ENCODE measurements at places on chromosomes 7 and 10.
A peak's percentile ranks its signal among the peaks of the same experiment; 100 is the strongest.

- DNase-seq = no peak
These were observed 73.1 kb upstream of the CAMK2B start for GRCh38 chr7:44398511-44398911.

DNA sequence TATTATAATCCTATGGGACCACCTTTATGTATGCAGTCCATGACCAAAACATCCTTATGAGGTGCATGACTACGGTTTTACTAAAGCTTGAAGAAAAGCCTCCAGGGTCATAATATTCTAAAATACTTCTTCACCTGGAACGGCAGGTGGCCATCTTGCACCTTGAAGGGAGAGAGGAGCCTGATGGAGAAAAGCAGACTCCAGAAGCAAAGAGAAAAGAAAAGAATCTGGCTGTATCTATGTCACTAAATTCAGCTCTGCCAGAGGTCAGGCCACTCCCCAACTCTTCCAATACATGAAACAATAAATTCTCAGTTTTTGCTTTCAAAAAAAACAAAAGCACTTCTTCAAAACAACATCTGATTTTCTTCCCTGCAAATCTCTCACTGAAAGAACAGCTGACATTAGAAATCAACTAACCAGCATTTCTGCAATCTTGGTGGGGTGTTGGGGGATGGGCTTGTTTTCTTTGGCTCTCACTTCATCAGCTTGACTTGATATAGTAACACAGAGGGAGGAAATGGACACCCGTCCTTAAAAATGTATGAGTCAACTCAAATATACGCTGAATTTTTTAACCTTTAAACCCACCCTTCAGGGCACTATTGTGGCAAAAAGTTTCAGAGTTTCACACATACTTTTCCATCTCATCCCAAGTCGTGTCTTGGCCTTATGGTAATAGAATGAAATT is 21.7 kb downstream of the HIBADH start:
- DNase-seq = peak; percentile 81

DNA sequence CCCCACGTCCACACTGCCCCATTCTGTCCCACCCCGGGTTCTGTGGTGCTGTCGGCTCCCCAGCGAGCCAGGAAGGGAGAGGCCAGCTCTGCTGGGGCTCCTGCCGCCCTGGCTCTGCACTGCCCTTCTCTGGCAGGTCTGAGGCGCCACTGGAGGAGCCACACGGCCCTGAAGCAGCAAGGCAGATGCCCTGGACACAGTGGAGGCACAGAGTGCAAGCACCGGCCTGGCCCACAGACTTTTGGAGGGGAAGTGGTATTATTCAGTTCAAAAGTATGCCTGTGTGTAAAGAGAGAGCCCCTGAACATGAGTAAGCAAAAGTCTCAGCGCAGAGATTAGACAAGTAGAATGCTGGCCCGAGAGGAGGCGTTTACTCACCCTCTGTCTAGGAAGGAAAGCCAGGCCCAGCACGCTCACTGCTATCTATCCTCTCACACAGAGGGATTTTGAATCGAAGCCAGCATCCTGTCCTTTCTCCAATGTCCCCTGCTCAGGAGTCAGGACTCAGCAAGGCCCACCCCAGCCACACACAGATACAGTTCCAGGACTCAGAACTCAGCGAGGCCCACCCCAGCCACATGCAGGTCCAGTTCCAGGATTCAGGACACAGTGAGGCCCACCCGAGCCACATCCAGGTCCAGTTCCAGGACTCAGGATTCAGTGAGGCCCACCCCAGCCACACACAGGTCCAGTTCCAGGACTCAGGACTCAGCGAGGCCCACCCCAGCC is 115.0 kb downstream of the EGFR start:
- DNase-seq = peak; percentile 97

- no peak for DNase-seq
These were observed 19.5 kb upstream of the VPS41 start for GRCh38 chr7:38928506-38928905.

- DNase-seq = peak; percentile 89
These were observed 17.6 kb upstream of the IMPDH1 start for GRCh38 chr7:128427289-128427891.

DNA sequence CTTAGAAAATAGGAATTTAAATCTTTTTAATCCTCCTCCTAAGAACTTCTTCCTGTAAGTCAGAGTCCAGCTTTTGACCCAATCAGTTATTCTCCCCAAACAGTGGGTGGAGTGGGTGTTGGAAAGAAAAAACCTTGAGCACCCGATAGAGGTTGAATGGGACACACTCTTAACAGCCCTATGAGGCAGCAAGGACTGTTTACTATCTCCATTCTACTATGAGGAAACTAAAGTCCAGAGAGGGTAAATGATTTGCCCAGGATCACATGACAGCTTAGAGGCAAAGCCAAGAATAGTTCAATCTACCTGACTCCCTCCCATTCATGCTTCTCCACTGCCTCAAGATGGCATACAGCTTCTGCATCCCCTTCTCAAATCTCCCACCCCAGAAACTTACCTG is 57.6 kb upstream of the SLC35B4 start:
- no peak for DNase-seq

GRCh38 chr7:146961617-146962016 is 845.0 kb downstream of the CNTNAP2 start:
- peak; percentile 89 for DNase-seq

All from adipocyte (in vitro differentiated cells).